ENCODE measurements at places on chromosomes 11 and 22. TPM values are rescaled to one million over a fixed set of nuclear protein-coding genes. Genes with fewer than 3 reads are reported as not detected.

GRCh38 chr11:108758458-108758857 lies 93.6 kb downstream of the DDX10 start:
- no peak for DNase-seq

- DNase-seq = no peak
Measured at GRCh38 chr11:93840180-93840579, 10.2 kb downstream of the VSTM5 start.

DNA sequence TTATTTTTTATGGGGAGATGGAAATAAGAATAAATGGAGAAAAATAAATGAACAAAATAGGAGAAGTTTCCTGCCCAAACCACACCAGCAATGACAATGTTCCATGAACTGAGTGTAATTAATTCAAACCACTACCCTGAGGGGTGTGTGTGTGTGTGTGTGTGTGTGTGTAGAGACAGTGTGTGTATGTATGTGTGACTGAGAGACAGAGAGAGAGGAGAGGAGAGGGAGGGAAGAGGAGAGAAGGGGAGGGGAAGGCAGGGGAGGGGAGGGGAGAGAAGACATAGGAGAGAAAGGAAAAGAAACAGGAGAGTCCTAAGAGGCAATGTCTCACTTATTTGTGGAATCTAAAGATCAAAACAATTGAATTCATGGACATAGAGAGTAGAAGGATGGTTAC lies 65.0 kb upstream of the POU2AF1 start:
- no peak for DNase-seq

DNA sequence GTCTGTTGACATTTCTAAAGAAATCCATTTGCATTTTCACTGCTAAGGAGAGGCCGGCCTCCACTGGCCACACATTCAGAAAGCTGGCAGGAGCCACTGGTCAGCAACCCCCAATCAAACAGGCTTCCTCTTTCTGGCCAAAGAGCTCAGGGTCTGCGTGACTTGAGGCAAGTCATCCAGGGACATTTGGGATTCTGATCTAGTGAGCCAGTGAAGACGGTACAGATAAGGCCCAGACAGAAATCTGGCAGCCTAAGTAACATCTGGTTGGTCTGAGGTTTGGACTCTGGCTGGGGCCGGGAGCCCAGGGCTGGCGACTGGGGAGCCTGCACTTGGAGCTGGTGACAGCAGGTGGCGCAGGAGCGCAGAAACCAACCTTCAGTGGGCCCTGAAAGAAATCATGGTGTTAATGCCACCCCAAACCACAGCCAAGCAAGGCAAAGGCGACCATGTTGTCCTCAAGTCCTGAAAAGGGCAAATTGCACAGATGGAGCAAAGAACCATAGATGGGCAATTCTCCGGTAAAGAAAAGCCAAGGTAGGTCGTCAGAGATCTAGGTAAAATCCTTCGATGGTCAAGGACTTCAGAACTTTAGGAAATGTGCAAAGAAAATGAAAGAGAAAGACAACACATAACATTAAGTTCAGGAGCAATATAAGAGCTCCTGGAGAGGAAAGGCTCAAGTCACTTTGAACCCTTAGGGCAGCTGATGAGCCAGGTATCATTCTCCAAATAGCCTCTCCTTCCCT lies 99.4 kb upstream of the BLID start:
- peak; percentile 57 for DNase-seq

GRCh38 chr11:96256215-96257011 lies 86.6 kb downstream of the MAML2 start:
- no peak for DNase-seq

DNA sequence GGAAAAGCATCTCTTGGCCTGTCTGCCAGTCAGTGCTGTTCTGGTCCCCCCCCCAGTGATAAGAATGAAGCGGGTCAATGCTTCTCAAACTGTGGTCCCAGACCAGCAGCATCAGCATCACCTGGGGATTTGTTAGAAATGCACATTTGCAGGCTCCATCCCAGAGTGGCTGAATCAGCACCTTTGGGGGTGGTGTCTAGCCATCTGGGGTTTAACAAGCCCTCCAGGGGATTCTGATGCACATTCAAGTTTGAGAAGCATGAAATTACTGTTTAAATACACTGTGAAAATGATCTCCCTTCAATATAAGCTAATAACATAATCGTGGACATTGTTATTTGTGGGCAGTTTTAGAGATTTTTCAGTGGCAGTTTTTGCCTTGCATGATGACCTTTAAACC lies 133.5 kb downstream of the MYO18B start:
- no peak for DNase-seq

- peak; percentile 50 for DNase-seq
Measured at GRCh38 chr22:30286813-30287647, 2.3 kb downstream of the CASTOR1 start.

DNA sequence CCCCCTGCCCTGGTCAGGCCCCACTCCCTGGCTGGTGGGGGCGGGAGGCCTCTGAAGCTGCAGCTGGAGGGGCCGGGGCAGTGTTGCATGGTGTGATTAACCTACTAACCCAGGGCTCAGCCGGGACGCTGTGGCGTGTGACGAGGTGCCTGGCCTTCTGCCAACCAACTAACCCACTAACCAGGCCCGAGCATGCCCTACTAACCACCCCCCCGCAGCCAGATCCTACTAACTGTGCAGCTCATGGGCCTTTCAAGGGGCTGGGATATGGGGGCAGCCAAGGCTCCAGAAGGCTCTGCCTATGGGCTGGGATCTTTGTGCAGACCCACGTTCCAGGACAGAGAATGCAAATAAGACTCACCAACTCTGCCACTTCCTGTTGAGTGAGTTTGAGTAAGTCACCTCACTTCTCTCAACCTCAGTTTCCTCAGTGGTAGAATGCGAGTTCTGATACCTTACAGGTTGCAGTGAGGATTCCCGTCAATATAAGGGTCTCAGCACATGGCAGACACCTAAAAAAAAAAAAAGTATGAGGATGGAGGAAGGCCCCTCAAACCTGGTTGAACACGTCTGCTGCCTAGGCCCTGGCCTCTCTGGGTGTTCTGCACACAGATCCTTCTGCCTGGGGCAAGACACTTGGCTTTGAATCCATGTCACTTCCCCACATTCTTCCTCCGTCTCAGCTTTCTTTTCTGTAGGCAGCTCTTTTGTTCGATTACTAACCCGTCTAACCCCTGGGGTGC lies 14.1 kb downstream of the MIAT start:
- peak; percentile 64 for DNase-seq

- DNase-seq = no peak
Measured at GRCh38 chr11:35276396-35277145, 137.6 kb downstream of the CD44 start.

DNA sequence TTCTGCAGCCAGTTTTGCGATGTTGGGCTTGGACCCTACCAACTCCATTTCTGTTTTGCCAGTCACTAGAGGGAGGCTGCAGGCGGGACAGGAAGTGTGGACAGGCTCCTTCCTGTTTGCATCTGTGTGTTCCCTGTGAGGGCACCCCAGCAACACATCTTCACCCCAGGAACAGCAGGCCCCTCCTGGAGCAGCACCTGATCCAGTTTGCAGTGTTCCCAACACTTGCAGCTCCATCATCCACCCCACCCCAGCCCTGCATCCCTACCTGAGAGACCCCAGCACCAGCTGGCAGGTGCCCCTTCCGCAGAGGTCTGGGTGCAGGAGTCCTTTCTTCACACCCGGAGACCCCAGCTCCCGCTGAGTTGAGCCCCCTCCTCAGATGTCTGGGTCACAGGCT lies 7.4 kb upstream of the VSIG10L2 start:
- no peak for DNase-seq

DNA sequence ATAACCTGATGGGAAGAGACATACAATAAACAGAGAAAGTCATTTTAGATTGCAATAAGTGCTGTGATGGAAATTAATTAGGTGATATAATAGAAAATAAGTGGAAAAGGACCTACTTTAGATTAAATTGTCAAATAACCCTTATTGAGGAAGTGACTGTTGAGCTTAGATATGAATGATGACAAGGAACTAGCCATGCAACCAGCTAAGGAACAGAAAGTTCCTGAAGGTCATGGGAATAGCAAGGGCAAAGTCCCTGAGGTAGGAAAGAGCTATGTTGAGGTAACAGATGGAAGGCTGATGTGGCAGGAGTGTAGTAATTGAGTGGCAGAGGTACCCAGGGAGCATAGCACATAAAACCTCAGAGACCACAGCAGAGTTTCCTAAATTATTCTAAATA lies 135.2 kb downstream of the WNT11 start:
- no peak for DNase-seq

GRCh38 chr11:130181295-130182272 lies 22.0 kb downstream of the ST14 start:
- DNase-seq = peak; percentile 71

DNA sequence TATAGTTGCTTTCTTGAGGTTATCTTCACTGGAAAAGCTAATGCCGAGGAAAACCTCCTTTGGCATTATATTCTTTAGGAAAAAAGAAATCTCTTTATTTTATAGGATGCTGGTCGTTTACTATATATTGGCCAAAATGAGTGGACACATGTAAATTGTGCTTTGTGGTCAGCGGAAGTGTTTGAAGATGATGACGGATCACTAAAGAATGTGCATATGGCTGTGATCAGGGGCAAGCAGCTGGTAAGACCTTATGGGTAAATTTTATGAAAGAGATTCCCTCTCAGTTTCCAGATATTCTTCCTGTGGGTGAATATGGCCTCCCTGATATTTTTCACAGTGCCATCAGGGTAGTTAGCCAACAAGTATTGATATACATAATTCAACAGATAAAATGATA lies 29.4 kb upstream of the TTC36 start:
- no peak for DNase-seq

DNA sequence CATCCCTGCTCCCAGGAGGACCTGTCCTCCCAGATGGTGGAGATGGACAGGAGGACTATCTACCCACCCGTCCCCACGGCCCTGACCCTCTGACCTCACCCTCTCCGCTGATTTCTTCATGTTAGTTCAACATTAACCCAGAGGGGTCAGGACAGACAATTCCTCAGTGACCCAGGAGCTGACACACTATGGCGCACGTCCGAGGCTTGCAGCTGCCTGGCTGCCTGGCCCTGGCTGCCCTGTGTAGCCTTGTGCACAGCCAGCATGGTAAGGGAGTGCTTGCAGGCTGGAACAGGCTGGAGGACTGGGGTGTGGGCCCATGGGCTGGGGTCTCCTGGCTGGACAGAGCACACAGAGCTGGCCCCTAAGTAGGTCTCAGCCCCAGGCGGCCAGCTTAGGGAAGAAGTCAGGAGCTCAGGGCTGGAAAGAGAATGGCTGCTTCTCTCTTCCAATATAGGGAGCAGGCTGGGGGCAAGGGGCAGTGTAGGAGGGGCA lies at the start of gene F2:
Gene F2 (plus strand): TSS at position 166 of the 495 bp plus-strand sequence. CDS start 23 bp downstream, at position 189.
- no peak for DNase-seq

GRCh38 chr11:72173291-72173690 lies 18.6 kb upstream of the FOLR1 start:
- no peak for DNase-seq

GRCh38 chr11:45470151-45470793 lies 184.1 kb upstream of the SYT13 start:
- DNase-seq = peak; percentile 72

The PANX3 gene
- not detected for polyA plus RNA-seq

The FAM180B gene
- not detected for polyA plus RNA-seq

The RABL2B gene
- polyA plus RNA-seq = 20.2 TPM

The PTGDR2 gene
- 1.4 TPM for polyA plus RNA-seq

The MS4A6E gene
- polyA plus RNA-seq = not detected

The TMPRSS5 gene
- 1.1 TPM for polyA plus RNA-seq

The ZP1 gene
- 1.5 TPM for polyA plus RNA-seq

The SPTBN2 gene
- 17.8 TPM for polyA plus RNA-seq

Measured in pancreas (tissue), 10 donors.